ENCODE measurements at places on chromosomes 2 and 18. TPM values are rescaled to one million over a fixed set of nuclear protein-coding genes. Genes with fewer than 3 reads are reported as not detected.

- no peak for DNase-seq
Observed at GRCh38 chr2:164903951-164904350, 51.4 kb downstream of the SLC38A11 start.

Gene RAD51AP2
- 0.14 TPM for polyA plus RNA-seq

GRCh38 chr18:79936641-79937040 lies 14.8 kb downstream of the SLC66A2 start:
- no peak for DNase-seq

GRCh38 chr2:159612255-159612901 lies 4.0 kb downstream of the BAZ2B start:
- no peak for DNase-seq

Gene TMEM37
- polyA plus RNA-seq, result 52.8 TPM

DNA sequence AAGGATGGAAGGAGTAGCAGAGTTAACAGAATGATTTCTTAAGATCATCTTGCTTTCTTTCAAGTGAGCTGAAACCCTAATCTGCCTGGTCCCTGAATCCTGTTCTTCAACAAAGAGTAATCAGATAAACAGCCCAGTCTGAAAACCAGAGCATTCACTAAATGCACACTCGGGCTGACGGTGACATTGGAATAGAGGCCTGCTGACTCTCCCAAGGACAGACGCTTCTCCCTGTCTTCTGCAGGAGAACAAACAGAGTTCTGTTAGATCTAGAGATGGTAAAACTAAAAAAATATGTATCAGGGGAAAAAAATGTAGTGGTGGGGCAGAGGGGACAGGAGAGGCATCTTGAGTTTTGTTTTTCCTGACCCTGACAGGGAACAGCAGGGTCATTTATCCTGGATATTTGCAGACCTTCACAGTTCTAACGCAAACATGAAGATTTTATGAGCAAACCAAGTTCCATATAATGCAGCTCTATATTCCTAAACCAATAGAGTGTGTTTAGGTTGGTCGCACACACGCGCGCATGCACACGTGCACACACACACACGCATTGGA lies 7.3 kb downstream of the MATN3 start:
- no peak for DNase-seq

- no peak for DNase-seq
Observed at GRCh38 chr2:125643128-125643527, 1012.8 kb upstream of the GYPC start.

DNA sequence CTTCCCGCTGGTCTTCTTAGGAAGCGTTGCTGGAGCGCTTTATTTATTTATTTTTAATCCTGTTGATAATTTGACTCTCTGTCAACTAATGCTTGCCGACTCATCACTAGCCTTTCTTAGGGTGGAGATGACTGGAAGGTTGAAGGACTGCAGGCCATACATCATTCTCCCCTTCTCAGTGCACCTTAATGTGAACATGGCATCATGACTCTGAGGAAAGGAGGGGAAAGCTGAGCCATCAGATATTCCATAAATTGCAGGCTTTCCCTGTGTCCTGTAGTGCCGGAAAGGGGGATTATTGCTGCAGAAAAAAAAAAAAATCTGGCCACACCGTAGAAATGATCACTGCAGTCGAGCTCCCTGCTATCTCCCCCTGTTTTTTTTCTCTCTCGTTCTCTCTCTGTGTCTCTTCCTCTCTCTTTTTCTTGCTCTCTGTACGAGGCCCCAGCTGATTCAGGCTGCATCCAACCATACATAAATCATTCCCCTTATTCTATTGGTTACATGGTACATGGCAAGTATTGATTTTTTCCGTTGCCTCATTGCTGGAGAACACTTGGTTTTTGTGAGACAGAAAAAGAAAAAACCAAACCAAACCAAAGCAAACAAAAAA lies 125.8 kb upstream of the EFEMP1 start:
- DNase-seq, result no peak

DNA sequence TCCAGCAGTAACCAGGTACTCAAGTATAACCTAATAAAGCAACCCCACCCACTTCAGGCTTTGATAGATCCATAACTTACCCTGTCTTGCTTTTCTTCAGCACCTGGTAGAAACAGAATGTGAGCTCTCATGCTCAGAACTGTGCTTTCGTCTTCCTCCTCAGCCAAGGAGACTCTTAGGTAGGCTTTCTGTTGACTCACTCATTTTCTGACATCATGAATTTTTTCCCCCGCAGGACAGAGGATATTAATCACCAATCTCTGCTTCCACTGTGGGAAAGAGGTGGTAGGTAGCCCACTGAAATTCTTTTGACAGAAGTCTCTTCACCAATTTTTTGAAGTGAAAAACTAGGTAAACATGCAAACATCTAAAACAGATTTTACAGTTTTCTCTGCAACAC lies 241.2 kb upstream of the KCNJ3 start:
- DNase-seq, result no peak

Gene FABP1
- 27.9 TPM for polyA plus RNA-seq

Gene NEMP2
- 15.3 TPM for polyA plus RNA-seq

Gene TLX2
- not detected for polyA plus RNA-seq

DNA sequence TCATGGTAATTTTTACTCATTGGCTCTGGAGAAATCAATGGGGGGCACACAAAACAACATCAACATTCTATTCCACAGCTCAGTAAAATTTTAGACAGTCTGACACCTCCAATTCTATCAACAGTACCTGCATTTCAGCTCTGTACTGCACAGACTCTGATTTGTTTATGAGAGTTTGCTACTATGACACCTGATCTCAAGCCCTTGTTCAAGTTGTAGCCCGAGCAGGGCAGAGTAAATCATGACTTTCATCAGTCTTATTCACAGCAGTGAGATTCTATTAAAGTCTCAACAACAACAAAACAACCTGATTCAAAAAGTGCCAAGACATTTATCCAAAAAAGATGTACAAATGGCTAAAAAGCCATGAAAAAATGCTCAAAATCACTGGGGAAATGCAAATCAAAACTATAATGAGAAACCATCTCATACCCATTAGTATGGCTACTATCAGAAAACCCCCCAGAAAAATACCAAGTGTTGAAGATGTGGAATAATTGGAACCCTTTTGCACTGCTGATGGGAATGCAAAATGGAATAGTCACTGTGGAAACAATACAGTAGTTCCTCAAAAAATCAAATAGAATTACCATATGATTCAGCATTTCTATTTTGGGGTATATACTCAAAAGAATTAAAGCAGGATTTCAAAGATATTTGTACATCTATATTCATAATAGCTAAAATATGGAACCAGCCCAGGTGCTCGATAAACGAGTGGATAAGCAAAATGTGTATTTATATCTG lies 71.7 kb upstream of the RBMS1 start:
- DNase-seq, result no peak

- DNase-seq, result no peak
Observed at GRCh38 chr2:198325359-198325758, 521.0 kb downstream of the PLCL1 start.

DNA sequence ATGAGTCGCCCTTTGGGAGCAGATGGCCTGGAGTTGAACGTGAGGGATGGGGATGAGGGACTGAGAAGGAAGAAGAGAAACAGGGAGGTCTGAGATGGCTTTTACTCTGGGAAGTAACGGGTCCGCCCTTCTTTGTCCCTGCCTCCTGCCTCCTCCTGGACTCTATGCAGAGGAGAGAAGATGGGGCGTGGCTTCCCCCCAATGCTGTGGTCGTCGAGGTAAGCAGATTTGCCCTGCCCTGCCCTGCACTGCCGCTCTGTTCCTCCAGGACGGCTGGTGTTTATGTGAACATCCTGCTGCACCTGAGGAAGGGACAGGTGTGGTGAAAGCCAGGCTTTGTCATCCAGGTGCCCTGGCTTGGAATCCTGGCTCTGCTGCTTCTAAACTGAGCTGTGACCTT lies 13.5 kb upstream of the NTSR2 start:
- no peak for DNase-seq

Gene GDF7
- 3.8 TPM for polyA plus RNA-seq

- no peak for DNase-seq
Observed at GRCh38 chr2:112630268-112630667, 15.5 kb upstream of the SLC20A1 start.

DNA sequence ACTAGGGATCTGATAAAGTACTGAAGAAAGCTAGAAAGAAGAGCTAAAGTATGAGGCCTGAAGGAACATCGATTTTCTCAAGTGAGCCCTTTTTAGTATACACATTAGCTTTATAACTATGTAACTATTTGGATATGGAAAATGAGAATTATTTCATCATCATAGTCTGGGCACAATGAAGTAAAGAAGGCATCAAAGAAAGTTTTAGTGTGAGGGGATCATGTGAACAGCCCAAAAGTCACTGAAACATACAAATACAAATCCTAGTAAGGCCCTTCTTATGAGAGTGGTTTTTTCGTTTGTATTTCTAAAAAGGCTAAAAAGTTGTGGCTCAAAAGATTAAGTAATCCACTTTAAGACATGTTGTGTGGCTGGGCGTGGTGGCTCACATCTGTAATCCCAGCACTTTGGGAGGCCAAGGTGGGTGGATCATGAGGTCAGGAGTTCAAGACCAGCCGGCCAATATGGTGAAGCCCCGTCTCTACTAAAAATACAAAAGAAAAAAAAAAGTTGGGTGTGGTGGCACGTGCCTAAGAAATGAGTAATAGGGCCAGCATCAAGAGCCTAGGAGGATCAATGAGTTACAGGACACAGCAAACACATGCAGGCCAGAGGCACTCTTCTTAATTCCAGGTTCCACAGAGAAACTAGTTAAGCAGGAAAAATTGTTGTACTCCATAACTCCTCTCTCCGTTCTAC lies 61.9 kb downstream of the PUM2 start:
- no peak for DNase-seq

DNA sequence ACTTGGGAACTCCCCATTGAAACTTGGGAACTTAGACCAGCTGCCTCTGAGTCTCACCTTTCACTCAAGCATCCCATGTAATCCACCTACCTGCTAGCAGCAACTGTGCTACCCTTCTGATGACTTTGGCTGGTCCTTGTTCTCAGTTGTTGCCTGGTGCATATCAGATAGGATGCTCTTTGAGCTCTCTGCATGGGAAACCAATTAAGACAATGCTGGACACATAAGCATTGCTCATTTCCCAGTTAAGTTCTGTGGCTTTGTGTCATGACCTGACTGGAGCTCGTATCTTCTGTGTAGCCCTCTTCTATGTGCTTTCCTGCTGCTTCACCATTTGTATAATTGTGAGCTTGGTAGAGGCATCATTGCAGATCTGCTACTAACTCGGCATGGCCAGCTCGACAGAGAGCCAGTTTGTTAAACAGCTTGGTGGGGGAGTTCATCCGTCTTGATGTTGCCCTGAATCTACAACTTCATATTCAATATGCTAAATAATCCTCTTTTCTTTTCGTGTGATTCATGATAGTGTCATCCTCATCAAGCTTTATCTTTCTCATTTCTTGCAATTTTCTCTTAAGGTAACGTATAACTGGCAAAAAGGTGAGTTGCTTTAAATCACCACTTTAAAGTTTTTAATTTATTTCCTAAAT lies 447.5 kb upstream of the SLC14A2 start:
- DNase-seq, result no peak

DNA sequence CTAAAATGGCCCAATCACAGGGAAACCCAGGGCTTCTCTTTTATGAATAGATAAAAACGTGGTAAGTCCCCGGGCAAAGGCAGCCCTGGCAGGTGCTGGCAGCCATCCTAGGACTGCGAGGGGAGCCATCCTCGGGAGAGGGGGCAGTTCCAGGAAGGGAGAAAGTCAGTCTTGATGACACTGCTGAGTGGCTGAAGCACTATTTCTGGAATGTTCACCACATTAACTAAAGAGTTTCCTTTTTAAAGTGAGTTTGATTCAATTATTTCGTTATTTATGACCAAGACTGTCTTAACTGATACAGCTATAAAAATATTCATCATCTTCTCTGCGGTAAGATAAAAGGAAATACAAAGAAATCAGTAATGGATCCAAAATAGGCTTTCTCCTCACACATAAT lies 20.4 kb downstream of the TTR start:
- DNase-seq, result no peak

GRCh38 chr2:80016171-80016570 lies 288.4 kb downstream of the LRRTM1 start:
- DNase-seq, result no peak

DNA sequence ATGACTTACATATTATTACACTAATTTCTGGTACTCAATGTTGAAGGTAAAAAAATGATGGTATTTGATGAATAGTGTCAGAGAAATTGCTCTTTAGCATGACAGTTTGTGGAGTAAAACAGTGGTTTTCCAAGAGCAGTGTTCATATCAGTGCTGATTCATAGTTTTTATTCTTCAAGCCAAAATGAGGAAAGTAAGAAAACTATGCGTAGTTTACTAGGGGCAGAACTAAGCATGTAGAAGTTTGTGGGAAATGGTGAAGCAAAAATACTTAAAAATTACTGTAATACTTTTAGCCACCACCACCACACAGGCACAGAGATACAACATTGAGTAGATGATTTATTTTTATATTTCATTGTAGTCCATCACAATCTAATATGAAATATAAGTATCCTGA lies 137.3 kb downstream of the ZNF804A start:
- no peak for DNase-seq

Gene TLK1
- 59.6 TPM for polyA plus RNA-seq

DNA sequence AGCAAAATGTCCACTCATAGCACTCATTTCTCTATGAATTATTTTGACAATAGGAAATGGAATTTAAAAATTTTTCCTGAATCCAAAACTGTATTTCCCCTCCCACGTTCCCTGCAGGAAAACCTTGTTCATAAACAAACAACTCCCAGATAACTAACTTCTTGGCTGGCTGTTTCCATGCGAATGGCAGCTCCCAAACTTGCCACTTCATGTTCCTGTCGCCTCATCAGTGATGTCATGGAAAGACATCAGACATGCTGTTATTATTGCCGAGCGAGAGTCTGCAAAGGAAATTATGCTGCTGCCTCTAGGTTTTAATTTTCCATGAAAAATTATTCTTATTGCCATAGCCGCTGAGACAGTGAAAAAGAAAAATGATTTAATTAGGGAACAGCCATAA lies 117.0 kb upstream of the RIOK3 start:
- DNase-seq, result no peak

DNA sequence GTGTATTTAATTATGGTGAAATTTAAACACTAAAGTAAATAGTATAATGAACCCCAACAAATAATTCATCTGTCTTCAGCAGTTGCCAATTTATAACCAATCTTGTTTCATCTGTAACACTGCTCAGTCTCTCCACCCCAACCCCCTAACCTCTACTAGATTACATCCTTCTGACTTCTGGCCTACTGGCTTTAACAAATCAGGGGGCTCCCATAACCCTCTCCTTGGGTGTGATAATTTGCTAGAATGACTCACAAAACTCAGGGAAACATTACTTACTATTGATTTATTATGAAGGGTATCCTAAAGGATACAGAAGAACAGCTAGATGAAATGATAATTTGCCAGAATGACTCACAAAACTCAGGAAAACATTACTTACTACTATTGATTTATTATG lies 50.7 kb downstream of the PIK3C3 start:
- DNase-seq, result no peak

All from right renal pelvis (tissue), 4 donors.